T-cell (primary cell): ENCODE measurements at places on chromosomes 2 and 18.

DNA sequence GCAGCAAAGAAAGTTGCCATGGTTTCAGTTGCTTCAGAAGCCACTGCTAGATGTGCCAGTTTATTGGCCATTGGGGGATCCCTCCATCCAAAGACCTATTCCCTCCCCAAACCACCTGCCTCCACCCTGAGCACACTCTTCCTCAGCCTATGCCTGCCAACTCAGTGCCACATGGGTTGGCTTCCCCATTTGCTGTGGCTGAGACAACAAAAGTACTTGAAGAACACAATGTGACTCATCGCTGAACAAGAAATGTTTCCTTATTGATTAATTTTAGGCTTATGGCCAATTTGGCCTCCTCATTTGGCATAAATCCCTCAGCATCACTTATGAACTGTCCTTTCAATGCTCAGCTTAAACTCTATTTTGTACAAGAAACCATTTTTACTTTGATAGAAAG lies 215.9 kb downstream of the TMEM247 start:
- DNase-seq, result no peak

DNA sequence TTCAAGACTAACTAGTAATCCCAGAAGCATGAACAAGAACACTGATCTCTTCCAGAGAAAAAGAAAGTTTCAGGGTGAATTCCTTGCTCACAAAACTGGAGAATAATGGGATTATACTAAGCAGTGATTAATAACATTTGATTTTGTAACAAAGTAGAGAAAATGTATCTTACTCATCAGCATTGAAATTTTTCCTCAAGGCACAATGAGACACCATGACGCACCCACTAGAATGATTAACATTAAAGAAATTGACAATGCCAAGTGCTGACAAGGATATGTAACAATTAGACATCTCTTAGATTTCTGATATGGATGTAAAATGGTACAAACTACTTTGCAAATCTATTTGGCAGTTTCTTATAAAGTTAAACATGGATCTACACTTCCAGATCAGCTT lies 101.1 kb upstream of the EPHA4 start:
- no peak for DNase-seq

GRCh38 chr2:26273501-26273900 lies 28.8 kb downstream of the HADHB start:
- DNase-seq, result no peak

- DNase-seq, result no peak
Observed at GRCh38 chr2:85230679-85231467, 96.9 kb downstream of the TGOLN2 start.
